ENCODE measurements at places on chromosomes 7 and 10.

DNA sequence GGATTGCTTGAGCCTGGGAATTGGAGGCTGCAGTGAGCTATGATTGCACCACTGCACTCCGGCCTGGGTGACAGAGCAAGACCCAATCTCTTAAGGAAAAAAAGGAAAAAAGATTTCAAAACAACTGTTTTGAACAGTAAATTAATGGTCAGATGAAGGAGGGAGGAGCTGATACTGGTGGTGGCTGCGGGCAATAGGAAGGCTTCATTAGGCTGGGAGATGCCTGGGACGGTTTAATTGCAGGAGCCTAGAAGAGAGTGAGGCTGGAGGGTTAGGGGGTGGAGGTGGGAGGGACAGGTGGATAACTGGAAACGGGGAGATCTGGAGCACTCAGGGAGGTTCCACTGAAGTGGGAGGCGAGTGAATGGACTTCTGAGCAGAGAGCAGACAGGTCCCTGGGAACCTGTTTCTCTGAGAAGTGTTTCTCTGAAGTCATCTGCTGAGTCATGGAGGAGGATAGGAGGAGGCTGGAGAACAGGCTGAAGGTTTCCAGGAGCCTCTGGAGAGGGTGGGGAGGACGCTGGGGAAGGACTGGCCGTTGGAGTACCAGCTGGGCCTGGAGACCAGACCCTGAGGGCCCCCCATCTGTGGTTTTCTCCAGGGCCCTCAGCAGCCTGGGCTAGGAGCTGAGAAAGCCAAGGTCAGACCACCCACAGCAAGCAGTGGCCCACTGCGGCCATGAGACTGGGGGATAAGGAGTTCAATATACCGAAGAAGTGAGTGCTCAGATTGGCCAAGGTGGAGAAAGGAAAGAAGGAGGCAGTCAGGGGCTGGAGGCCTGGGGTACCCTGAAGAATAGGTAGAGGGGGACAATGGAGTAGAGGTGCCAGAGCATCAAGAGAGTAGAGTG, 14.4 kb upstream of the YWHAG start:
- no peak for DNase-seq

- no peak for DNase-seq
Observed at GRCh38 chr7:12731214-12731656, 43.8 kb downstream of the ARL4A start.

GRCh38 chr7:108451296-108451848, 4.9 kb downstream of the NRCAM start:
- no peak for DNase-seq

GRCh38 chr10:112533916-112534315, 86.9 kb downstream of the VTI1A start:
- no peak for DNase-seq

- no peak for DNase-seq
Observed at GRCh38 chr10:75955973-75956502, 524.6 kb downstream of the LRMDA start.

GRCh38 chr10:53646525-53646924, 873.9 kb upstream of the MBL2 start:
- no peak for DNase-seq
